ENCODE measurements at places on chromosomes 2 and 18.

DNA sequence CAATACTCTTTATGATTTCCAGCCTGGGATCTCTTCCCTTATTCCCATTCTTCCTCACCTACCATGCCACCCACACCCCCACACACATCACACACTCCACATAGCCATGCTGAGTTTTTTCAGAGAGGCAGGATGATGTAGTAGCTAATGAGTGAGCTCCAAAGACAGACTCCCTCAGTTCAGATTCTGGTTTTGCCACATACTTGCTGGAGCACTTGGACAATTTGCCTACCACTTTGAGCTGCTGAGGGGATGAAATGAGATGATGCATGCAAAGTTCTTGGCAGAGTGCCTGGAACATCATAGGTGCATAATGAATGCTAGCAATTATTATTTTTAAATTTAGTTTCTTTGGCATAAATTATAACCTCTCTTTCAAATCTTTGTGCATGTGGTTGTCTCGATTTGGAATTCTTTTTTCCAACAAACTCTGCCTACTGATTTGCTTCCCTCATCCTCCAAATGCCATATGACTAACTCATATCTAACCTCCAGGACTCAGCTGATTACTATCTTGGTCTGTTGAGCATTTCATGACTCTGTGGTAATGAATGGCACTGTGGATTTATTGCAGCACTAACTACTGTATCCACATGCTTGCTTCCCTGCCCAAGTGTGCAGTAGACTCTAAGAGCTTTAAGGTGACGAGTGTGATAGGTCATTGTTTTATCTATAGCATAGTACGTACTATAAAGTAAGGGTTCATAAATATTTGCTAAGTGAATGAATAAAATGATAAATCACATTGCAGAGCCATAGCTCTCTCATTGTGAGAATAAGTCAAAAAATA lies 99.1 kb downstream of the TACR1 start:
- peak; percentile 46 for DNase-seq

GRCh38 chr2:201574766-201575165 lies 68.5 kb downstream of the TMEM237 start:
- no peak for DNase-seq

- DNase-seq = peak; percentile 31
Measured at GRCh38 chr18:24516261-24516660, 55.8 kb downstream of the HRH4 start.

- no peak for DNase-seq
Measured at GRCh38 chr2:36060133-36060532, 295.4 kb upstream of the CRIM1 start.

GRCh38 chr18:69968039-69968438 lies 20.4 kb upstream of the CD226 start:
- DNase-seq = no peak

DNA sequence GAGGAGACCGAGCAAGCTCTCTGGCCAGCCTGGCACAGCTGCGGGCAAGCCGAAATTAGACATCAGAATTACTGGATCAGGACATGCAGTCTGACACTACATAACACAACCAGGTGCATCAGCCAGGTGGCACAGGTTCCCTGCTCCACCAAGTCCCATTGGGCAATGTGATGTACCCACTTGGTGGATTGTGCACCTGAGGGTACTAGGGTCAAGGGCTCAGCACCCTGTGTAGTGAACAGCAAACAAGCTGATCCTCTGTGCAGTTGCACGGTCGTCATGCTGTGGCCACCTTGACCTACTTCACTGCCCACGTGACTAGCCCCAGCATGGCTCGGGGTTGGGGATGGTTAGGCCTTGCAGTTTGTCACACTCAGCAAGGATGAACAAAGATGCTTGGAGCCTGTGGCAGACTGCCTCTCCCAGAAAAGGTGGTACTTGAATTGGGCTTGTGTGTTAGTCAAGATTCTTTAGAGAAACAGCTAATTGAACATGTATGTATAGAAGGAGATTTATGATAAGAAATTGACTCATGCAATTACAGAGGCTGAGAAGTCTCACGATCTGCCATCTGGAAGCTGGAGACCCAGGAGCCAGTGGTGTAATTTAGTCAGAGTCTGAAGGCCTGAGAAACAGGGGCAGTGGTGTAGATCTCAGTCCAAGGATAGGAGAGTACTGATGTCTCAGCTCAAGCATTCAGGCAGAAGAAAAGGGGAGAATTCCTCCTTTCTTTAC lies 71.4 kb upstream of the TMEM87B start:
- no peak for DNase-seq

- DNase-seq = no peak
Measured at GRCh38 chr2:105588581-105588980, 156.1 kb upstream of the NCK2 start.

- DNase-seq = no peak
Measured at GRCh38 chr18:52945552-52945951, 605.6 kb downstream of the DCC start.

GRCh38 chr18:63457977-63458376 lies 18.8 kb upstream of the SERPINB5 start:
- DNase-seq = no peak

- DNase-seq = no peak
Measured at GRCh38 chr2:95362486-95362885, 40.0 kb upstream of the FAHD2A start.

GRCh38 chr2:37553411-37554154 lies 117.9 kb downstream of the CDC42EP3 start:
- no peak for DNase-seq

- DNase-seq = no peak
Measured at GRCh38 chr2:210422366-210422765, 54.2 kb downstream of the LANCL1 start.

GRCh38 chr18:8980918-8981317 lies 121.6 kb upstream of the NDUFV2 start:
- no peak for DNase-seq

- DNase-seq = no peak
Measured at GRCh38 chr2:111896024-111896423, 2.4 kb upstream of the MERTK start.

DNA sequence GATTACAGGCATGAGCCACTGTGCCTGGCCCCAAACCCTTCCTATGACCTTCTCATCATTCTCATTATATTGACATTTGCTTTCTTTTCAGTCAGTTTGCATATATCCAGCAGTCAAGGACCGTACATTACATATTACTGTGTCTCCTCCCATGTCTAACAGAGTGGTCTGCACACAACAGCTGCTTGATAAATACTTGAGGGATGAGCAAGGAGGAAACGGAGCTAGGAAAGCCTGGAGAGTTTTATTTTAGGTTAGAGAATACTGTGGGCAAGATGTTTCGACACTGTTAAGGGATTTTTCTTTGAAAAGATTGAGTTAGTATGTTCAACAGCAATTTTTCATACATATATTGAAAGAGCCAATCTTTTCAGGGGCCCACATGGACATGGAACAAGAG lies 76.2 kb upstream of the CHRNA1 start:
- DNase-seq = no peak

GRCh38 chr2:207240649-207241048 lies 74.9 kb upstream of the KLF7 start:
- peak; percentile 11 for DNase-seq

- DNase-seq = peak; percentile 97
Measured at GRCh38 chr2:234257859-234258561, 207.5 kb downstream of the SPP2 start.

GRCh38 chr18:54149078-54149697 lies 75.3 kb downstream of the MBD2 start:
- DNase-seq = peak; percentile 93

DNA sequence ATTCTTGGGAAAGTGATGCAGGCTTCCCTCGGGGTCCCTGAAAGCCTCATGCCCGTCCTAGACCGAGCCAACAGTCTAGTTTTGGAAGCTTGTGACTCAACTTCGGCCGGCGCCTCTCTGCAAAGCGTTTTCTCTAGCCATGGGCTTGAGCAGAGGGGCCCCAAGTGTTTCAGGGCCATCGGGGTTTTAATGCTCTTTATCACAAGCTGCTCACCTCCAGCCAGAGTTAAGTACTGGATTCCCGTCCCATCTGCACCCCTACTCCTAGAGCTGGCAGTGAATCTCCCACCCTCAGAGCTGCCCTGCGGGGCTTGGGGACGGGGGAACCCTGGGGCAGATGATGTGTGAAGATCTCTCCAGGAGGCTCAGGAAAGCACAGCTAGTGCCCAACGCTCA lies 7.3 kb downstream of the RAX start:
- DNase-seq = no peak

GRCh38 chr18:68121826-68122225 lies 593.1 kb downstream of the TMX3 start:
- peak; percentile 58 for DNase-seq

- DNase-seq = no peak
Measured at GRCh38 chr2:179348906-179349305, 84.3 kb upstream of the SESTD1 start.

GRCh38 chr18:26489881-26490280 lies 58.5 kb downstream of the KCTD1 start:
- DNase-seq = peak; percentile 38

DNA sequence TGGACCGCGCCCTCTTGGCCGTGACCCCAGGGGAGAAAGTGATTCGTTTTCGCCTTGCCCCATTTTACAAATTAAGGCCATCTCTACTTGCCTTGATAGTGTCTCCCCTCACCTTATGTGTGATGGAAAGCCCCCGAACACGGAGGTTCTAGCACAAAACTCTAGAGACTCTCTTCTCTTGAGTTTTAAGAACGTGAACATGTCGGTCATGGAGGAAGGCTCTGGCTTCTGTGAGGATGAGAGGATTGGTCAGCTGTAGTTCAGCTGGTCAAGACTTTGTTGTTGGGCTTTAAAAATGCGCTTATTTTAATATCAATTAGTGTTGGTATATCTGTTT lies 828 bp downstream of the DYNC1I2 start:
- no peak for DNase-seq

DNA sequence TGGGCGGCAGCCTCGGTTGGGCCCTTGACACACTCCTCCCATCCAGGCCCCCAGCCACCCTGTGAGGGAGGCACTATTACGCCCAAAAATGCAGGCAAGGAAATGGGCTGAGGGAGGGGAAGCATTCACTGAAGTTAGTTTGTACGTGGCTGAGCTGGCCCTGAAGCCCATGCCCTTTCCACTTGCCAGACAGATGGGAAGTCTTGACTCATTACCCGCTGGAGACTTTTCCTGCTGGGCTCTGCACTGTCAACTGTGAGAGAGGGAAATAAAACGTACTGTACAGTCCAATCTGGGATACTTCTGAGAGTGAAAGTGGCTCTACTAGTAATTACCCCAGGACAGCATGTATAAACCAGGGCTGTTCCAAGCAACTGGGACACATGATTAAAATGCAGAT lies 125.9 kb downstream of the MSH2 start:
- no peak for DNase-seq

DNA sequence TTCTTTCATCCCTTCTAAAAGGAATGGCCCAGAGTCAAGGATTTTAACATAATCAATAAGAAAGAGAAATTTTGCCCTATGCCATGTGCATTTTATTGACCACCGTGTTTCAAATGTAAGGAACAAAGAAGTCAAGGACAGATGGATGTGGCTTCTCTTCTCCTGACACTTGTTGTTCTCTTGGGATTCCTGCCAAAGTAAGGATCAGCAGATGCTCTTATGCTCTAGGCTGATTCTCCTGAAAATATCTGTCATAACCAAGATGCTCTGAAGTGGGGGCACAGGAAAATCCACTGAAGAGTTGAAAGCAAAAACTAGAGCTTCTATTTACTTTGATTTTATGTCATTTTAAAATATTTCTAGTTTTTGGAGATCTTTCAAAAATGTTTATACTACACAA lies 72.9 kb upstream of the SYT4 start:
- no peak for DNase-seq

DNA sequence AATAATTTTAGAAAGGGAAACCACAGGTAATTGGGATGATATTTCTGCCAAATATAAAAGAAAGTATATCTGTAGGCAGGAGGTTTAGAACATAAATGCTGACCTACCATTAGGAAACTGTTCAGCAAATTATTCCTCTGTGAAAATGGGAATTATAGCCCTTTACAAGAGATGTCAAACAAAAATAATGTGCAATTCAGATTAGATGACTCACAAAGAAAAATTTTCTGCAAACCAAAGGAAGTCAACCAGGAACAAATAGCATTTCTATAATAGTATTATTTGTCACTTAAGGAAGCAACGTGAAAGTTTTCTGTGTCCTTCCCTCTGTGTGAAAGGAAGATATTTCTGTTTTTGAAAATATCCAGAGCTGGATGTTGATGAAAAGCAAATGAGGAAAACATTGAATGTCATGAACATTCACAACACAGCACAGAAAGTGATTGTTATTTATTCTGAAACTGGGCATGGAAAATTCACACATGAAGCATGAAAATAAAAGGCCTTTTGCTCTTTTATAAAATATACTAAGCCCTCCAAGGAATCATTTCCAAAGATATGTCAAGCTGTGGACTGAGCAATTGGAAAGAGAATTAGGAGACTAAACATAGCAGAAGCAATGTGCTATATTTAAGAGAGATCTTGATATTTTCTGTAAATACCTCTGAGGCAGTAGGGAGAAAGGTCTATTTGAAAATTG lies 57.9 kb upstream of the SPHKAP start:
- no peak for DNase-seq

DNA sequence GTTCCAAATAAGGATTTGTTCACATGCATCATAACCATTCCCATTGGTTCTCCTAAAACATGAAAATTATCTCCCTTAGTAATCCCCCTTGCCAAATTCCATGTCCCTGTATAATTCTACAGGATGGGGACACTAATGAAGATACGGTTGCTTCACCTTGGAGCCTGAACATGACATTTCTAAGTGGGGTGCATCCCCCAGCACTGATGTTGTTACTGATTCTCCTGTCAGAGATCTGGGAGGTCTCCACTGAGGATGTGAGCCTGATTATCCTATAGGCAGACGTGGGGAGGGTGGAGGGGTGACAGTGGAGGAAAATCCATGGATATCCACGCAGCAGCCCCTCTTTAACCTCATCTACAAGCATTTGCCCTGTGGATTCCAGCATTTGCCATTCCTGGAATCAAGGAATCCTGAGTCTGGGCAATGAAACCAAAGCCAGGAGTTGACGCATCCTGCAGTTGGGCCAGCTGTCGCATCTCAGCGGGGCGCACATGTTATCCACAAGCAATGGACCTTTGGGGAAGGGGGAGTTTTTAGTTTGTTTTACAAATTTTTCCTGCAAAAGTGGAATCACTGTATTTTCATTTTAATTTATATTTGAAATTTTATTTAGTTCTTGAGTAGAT lies 57.3 kb downstream of the HK2 start:
- no peak for DNase-seq

DNA sequence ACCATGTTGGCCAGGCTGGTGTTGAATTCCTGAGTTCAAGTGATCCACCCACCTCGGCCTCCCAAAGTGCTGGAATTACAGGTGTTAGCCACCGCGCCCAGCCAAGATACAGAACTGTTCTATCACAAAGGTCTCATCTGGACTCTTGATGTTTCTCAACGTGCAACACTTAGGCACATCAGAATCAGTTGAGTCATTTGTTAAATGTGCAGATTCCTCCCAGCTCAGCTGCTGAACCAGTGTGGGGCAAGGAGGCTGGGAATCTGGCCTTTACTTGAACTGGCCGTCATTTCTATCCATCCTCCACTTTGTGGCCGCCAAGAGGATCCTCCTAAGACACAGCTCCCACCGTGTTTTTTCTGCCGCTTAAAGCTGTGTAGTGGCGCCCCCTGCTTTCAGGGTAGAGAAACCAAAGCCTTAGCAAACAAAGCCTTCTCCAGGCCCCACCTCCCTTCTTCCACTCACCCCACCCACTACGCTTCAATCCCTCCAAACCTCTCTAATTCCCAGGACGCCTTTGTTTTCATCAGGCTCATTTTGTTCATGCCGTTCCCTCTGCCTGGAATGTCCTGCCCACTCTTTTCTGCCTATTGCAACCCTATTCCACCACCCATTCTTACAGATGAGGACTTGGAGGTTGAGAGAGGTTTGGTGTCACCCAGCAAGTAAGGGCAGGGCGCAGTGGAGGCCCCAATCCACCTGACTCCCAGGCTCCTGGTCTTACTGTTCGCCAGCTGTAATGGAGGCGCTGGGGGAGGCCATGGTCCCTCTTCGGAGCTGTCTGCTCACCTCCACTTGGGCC lies 776 bp upstream of the SPEG start:
- DNase-seq = peak; percentile 27

All from MCF 10A (cell line).